Glomerular endothelial cell (primary cell): ENCODE measurements at places on chromosomes 2 and 18. TPM values are rescaled to one million over a fixed set of nuclear protein-coding genes. Genes with fewer than 3 reads are reported as not detected.

The CIAO1 gene
- 90.9 and 110 TPM in 2 replicates for total RNA-seq

The SERPINB7 gene
- 0.58 and 0.82 TPM in 2 replicates for total RNA-seq

The MYO3B gene
- not detected in 2 replicates for total RNA-seq

The GKN2 gene
- not detected in 2 replicates for total RNA-seq

The RFTN2 gene
- total RNA-seq = 4.6 and 6.3 TPM in 2 replicates

The LYG1 gene
- 1.2 TPM in 1 of 2 replicates, not detected in the other for total RNA-seq

The GALNT14 gene
- 10.4 and 17.0 TPM in 2 replicates for total RNA-seq

The CYP27C1 gene
- 1.9 and 2.3 TPM in 2 replicates for total RNA-seq

The ARMC9 gene
- total RNA-seq = 21.3 and 44.2 TPM in 2 replicates

The IL1RN gene
- total RNA-seq = not detected in 2 replicates

DNA sequence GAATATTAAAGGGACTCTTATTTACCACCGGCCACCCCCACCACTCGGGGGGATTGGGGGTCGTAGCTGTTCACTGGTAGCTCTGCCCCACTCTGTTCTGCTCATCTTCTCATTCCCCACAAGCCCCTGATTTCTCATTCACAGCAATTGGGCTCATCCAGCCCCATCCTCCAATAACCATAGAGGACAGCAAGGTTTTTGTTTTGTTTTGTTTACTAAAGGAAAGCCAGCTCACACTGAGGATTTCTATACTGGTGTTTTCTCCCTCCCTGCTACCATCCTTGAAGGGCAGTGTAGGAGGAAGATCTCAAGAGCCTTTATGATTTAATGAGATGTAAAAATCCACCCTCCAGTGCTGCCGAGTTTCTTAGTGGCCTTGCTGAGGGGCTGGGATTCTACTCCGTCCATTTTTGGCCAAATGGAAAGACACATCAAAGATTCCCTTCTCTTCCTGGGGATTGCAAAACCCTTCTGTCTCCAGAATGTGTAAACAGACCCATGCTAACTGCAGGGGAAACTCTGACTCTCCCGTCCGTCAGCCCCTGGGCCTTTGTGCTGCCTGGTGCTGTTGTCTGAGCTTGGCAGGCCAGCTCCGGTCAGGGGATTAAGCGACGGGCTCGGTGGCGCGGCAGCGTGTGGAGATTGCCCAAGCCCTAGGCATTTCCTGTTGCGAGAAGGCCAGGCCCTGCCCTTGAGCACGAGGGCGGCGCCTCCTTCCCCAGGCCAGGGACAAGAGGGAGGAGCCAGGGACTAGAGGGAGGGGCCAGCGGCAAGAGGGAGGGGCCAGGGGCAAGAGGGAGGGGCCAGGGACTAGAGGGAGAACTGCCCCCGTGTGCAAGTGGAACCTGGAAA lies 165.0 kb downstream of the ANTXR1 start:
- DNase-seq = peak; percentile 54

DNA sequence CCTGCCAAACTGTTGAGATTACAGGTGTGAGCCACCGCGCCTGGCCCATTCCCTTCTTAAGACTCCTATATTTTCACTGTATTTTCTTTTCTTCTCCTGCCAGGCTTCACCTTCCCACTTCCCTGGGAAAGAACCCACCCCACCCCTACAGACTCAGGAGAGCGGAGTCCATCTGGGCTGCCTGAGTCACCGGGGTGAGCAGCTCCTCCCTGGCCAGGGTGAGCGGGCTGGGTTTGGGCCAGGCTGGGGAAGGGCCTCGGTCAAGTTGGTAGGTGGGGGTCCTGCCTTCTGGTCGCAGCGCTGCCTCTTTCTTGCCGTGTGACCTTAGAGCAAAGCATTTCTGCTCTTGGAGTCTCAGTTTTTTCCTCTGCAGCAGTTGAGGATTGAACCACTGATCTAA lies 2.1 kb upstream of the GAREM2 start:
- DNase-seq = no peak

DNA sequence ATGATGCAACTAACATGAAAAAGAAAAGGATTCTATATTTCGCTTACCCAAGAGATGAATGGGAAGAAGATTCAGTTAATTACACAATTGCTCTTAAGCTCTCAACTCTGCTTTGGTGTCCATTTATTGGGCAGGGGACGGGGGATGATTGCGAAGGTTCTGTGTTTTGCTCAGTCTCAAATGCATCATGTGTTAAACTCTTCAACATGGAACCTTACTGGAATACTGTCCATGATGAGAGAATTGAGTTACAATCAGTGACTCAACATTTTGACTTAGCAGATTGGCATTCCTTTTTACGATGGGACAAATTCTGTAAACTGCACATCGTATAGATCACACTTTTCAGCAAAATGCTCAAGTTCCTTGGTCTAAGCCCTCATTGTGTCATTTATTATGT lies 135.6 kb downstream of the RBMS1 start:
- no peak for DNase-seq

- no peak for DNase-seq
Measured at GRCh38 chr2:42961961-42962360, 169.6 kb upstream of the HAAO start.

GRCh38 chr2:45568935-45569334 lies 42.1 kb downstream of the SRBD1 start:
- DNase-seq = no peak

- DNase-seq = no peak
Measured at GRCh38 chr2:174666845-174667244, 69.2 kb upstream of the WIPF1 start.

GRCh38 chr2:64402876-64403275 lies 51.1 kb upstream of the LGALSL start:
- peak; percentile 34 for DNase-seq

DNA sequence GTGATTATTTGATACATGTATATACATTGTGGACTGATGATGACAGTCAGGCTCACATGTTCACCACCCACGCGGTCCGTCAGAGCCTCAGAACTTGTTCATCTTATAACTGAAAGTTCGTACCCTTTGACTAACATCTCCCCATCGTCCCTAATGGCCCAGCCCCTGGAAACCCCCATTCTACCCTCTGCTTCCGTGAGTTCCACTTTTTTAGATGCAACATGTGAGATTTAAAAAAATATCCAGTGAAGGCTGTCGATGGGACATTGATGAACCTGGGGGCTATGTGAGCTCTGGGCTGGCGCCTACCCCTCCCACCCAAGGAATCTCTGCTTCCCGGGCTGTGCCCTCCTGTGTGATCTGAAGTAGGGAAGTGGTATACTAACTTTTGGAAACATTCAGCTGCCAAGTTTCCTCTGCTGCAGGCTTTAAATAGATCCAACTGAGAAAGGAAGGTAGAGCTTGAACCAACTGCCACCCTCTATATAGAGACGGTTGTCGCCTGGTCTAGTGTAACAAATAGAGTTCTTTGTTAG lies 163.8 kb downstream of the FAM210A start:
- DNase-seq = no peak

DNA sequence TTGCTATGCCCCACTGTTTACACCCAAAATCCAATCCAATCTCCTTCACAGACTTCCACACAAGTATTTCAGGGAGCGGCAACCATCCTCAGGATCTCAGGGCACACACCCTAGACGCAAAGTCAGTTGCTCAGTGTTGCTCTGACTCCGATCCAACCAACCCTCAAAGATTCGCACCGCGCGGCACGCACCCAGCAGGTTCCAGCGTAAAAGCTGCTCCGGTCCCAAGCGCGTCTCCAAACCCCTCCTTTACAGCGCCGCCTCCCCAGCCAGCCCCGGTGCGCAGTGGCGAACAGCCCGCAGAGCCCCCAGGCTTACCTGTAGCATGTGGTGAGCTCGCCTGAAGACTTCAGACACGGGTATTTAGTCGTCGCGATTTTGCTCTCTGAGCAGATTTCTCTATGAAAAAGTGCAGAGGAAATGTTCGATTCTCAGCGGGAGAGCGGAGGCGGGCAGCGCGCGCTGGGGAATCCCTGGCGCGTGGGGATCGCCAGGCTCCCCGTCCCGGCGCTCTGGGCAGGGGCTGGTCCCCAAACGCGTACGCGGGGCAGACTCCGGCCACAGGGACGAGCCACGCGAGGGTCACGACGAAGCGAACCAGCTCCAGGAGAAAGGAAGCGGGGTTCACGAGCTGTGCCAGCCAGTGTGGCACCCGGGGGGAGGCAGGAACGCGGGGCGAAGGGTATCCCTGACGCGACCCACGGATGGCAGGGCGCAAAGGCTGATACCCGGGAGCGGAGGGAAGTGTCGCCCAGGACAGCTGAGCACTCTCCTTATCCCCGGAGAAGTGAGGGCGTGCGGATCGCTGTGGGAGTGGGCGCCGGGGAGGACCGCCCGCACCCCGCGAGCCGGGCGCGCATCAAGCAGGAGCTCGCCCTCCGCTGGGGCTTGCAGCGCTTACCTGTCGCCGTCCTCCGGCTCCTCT lies 650 bp downstream of the CCBE1 start:
- DNase-seq = no peak

DNA sequence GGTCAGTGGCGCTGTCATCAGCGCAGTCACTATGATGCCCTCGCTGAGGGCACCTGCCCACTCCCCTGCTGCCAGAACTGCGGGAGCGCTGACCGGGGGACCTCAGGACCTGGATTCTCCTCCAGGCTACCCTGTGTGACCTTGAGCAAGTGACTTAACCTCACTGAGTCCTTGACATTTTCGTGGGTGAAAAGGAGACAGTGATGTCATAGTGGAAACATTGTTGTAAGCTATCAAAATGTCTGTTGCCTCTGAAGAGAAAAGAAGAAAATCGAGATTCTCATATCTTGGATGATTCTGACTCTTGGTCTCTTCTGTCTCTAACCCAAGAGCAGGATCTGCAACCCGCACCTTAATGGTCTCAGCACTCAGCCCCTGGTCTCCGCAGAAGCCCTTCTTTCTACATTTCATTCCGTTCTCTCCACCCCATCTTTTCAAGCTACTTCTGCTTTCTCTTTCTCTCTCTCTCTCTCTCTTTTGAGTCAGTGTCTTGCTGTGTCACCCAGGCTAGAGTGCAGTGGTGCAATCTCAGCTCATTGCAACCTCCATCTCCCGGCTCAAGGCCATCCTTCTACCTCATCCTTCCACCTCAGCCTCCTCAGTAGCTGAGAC lies 978 bp upstream of the TUBA4A start:
- no peak for DNase-seq

GRCh38 chr18:79780547-79780946 lies 17.2 kb upstream of the KCNG2 start:
- no peak for DNase-seq

DNA sequence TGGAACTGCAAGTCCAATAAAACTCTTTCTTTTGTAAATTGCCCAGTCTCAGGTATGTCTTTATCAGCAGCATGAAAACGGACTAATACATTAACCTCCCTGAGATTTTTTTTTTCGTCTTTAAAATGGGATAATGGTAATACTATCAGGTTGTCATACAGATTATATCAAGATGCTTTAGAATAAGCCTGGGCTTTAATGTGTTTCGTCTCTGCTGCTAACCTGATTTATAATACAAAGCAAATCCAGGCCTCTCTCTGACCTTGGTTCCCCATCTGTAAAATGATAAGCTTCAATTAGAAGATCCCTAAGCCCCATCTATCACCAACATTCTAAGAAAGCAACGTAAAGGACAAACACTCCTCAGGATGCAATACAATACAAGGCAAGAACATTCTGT lies 283.5 kb downstream of the LRATD1 start:
- DNase-seq = no peak

GRCh38 chr18:7766817-7767216 lies 199.7 kb downstream of the PTPRM start:
- DNase-seq = no peak

DNA sequence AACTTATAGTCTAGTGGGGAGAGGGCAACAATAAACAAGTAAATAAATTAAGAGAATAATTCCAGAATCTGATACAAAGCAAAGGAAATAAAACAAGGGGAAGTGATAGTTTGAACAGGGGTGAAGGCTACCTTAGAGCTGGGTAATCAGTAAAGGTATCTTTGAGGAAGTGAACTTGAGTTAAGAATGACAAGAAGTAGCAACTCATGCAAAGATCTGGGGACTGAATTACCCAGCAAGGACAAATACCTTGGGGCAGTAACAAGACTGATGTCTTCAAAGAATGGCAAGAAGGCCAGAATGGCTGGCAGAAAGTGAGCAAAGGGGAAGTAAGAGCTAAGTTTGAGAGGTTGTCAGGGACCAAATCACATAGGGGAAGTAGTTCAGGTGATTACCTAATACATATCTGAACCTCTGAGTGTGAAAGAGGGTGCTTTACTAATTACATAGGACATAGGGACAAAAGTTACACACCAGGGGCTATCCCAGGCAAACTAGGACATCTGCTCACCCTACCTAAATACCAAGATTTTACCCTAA lies 244.6 kb upstream of the HNRNPA3 start:
- DNase-seq = no peak

DNA sequence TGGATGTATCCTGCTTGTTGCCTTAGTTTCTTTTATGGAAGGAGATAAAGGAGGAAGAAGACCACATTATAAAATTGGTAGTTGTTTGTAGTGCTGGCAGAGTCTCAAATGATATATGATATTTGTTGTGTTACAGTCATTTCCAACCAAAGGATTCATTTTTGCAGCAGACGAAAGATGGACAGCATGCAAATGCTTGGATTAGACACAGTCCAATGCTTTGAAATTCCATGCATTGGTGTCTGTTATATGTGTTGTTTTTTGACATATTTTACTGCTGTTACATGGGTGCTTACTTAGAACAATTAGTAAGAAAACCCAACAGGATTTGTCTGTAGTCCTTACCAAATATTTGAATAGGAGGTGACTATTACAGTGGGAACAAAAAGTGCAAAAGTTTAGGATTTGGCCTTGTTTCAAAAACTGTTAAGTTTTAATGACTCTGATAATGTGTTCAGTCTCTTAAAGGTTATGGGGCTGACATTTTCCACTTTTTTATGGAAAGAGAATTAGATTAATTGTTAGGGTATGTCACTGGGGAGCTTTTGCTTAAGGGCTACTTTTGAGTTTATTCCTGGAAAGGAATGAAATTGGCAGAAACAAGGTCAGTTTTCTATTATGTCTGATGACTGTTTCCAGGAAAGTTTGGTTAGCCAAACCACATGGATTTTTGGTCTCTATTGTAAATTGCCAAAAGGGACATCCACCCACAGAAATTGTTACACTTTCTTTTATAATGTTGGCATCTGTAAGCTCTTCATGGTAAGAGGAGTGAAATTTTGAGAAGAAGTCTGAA lies 229.4 kb upstream of the MMADHC start:
- DNase-seq = no peak

GRCh38 chr2:37776487-37776886 lies 105.0 kb upstream of the CDC42EP3 start:
- DNase-seq = no peak
